NCI-H2171 treated with DMSO at 0.1 percent for 48 hours (cell line): ENCODE measurements at places on chromosomes 1 and 21.

DNA sequence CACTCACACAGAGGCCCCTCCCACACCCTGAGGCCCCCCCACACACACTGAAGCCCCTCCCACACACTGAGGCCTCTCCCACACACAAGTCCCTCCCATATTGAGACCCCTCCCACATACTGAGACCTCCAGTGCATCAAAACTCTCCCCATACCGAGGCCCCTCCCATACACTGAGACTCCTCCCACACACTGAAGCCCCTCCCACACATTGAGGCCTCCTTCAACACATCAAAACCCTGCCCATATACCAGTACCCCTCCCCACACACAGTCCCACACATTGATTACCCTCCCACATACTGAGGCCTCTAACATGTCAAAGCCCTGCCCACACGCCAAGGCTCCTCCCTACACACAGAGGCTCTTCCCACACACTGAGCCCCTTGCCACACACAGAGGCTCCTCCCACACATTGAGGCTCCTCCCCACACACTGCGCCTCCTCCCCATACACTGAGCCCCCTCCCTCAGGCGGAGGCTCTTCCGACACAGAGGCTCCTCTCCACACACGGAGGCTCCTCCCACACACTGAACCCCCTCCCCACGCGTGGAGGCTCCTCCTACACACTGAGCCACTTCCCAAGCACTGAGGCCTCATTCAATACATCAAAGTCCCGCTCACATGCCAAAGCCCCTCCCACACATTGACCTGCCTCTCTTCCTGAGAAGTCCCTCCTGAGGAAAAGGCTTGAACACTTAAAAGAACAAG lies 392.3 kb downstream of the CAMTA1 start:
- DNase-seq: no peak

DNA sequence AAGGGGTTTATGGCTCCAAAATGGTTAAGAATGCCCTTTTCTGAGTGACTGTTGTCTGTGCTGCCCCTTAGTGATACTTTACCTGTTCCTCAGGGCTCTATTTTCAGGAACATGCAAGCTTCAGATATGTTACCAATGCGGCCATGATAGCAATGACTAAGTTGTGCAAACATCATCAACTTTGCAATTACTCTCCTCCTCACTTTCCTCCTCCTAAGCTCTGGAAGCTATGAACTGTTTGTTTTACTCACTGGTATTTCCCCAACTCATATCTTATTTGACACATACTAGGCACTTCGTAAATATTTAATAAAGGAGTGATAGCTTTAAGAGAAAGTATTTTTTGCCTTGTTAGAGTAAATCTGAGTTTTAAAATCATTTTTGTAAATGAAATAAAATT lies 53.8 kb downstream of the RWDD3 start:
- DNase-seq: no peak

DNA sequence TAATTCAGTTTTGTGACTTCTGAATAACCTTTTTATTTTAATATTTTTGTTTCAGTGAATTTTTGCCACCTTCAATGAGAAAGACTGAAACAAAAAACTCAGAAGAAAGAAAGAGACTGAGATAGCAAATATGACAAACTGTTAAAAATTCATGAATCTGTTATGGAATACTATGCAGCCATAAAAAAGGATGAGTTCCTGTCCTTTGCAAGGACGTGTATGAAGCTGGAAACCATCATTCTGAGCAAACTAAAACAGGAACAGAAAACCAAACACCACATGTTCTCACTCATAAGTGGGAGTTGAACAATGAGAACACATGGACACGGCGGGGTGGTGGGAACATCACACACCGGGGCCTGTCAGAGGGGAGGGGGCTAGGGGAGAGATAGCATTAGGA lies 193.4 kb upstream of the FGGY start:
- no peak for DNase-seq

GRCh38 chr1:62912028-62912638 lies 128.2 kb downstream of the ATG4C start:
- DNase-seq: no peak

DNA sequence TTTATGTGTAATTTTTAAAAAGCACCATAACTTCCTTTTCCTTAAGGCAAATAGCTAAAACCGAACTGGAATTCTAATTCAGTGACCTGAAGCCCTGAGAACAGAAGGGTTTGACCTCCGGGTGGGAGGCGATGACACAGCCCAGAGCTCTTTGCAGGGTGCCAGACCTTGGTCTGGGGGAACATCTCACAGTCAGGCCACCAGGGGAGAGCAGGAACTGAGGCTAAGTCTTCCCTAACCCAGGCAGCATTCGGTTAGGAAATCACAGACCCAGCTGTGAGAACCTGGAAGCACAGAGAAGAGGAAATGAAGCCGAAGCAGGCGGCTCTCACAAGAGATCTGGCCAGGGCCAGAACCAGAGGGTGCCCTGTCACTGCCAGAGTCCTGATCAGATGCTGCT lies 444.8 kb downstream of the TTLL7 start:
- DNase-seq: no peak

DNA sequence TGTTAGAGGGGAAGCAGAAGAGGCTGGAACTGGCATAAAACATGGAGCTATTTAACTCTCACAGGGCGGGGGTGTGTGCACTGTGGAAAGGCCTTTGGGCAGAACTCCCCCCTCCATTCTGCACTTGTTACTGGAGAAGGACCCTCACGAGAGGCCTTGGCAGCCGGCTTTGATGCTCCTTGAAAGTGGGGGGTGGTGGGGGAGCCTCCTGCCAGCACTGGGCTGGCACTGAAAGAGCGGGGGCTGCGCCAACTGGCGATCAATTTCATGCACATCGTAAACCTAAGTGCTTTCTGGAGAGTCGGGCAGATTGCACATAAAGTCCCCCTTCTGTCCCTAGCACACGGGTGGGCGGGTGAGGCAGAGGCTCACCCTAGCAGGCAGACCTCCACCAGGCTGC lies 28.9 kb downstream of the FOXO6 start:
- peak; percentile 95 for DNase-seq

DNA sequence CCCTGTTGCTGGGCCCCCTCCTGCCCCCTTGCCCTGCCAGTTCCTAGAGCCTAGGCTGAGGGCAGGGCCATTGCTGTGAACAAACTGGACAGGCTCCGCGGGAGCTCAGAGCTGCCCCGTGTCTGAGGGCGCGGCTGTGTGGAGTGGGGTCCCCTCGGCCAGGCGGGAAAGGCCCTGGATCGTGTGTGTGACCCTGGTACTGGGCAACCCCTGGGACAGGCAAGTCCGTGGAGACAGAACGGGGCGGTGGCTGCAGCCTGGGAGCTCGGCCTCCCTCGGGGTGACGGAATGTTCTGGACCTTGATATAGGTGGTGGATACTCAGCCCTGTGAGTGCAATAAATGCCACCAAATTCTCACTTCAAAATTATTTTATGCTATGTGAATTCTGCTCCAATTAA lies 27.7 kb upstream of the C1orf159 start:
- DNase-seq: no peak

DNA sequence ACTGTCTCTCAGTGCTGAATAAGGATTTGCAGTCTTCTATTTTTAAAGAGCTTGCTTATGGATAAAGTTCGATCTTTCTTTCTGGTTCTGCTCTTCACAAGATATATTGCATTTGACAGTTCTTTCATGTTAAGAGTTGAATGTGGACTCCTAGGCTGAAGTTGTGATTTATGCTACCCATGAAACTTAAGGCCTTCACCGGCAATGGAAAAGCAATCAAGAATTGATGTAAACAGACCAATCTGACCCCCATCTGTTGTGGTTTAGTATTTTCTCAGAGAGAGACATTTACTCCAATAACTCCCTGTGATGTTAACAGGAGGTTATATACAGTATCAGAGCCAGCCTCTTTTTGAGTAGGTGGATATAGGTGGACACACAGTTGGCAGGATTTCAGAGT lies 165.8 kb downstream of the PAPPA2 start:
- DNase-seq: peak; percentile 14

- no peak for DNase-seq
Observed at GRCh38 chr1:217673387-217673786, 42.2 kb downstream of the SPATA17 start.

DNA sequence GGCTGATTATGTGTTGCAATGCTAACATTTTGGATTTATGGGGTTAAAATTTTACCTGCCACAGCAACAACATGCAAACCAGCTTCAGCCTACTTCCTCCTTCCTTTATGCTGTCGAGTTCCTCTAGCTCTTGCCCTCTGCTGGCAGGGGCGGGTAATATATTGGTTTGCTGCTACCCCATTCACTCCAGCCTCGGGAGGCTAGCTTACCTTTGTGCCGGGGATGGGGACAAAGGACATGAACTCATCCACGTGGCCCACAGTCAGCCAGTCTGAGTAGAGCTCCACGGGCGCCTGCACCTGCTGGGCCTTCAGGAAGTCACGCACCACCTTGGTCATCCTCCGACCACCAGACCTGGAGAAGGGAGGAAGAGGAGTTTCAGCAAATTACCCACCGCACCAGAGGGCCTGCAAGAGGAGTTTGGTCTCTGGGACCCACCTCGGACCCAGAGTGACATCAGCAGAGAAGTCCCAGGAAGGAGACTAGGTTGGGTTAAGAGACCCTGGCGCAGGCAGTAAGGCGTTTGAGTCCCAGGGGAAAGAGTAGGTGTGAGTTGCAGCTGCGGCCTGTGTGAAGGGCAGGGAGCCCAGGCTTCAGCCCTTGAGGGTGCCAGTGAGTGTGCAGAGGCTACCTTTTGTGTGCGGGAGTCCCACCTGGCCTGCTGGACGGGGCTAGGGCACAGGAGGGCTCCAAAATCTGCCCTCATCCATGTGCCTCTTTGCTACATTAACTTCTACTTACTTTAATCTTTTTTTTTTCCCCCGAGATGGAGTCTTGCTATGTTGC lies 21.8 kb upstream of the SDHB start:
- DNase-seq: peak; percentile 12

- no peak for DNase-seq
Observed at GRCh38 chr1:11044849-11045427, 2.1 kb downstream of the MASP2 start.

DNA sequence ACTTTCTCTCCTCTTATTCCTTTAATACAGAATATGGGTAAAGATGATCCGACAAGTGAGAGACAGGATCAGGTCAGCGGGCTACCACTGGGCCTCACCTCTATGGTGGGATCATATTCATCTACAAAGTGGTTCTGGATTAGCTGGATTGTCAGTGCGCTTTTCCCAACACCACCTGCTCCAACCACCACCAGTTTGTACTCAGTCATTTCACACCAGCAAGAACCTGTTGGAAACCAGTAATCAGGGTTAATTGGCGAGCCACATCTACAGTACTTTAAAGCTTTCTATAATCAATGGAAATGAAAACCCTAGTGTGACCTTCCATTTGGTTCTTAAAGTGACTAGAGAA lies 643 bp downstream of the NRAS start:
- no peak for DNase-seq

- DNase-seq: peak; percentile 14
Observed at GRCh38 chr1:184035719-184036516, 1.6 kb downstream of the COLGALT2 start.

DNA sequence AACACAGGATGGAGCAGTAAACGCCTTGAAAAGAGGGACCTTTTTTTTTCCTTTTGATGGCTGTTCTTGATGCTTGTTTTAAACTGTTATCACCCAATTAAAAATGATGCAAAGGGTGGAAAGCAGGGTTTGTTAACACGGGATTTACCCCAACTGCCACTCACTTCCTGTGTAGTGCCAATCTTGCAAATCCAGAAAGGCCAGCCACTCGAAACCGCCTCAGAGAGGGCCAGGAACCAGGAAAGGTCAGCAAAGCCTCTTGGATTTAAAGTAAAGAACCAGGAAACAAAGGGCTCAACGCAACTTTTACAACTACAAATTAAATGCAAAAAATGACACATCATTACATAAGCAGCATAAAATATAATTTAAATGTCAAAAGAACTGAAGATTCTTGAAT lies 347.4 kb downstream of the PDE4B start:
- no peak for DNase-seq

GRCh38 chr1:115507901-115508300 lies 133.9 kb upstream of the VANGL1 start:
- no peak for DNase-seq

- no peak for DNase-seq
Observed at GRCh38 chr1:219507437-219507836, 105.5 kb downstream of the ZC3H11B start.

- DNase-seq: no peak
Observed at GRCh38 chr1:160795951-160796383, at the start of gene LY9. TSS of gene LY9 (plus strand) at chr1:160796174. CDS start at chr1:160796188, 14 bp downstream.

DNA sequence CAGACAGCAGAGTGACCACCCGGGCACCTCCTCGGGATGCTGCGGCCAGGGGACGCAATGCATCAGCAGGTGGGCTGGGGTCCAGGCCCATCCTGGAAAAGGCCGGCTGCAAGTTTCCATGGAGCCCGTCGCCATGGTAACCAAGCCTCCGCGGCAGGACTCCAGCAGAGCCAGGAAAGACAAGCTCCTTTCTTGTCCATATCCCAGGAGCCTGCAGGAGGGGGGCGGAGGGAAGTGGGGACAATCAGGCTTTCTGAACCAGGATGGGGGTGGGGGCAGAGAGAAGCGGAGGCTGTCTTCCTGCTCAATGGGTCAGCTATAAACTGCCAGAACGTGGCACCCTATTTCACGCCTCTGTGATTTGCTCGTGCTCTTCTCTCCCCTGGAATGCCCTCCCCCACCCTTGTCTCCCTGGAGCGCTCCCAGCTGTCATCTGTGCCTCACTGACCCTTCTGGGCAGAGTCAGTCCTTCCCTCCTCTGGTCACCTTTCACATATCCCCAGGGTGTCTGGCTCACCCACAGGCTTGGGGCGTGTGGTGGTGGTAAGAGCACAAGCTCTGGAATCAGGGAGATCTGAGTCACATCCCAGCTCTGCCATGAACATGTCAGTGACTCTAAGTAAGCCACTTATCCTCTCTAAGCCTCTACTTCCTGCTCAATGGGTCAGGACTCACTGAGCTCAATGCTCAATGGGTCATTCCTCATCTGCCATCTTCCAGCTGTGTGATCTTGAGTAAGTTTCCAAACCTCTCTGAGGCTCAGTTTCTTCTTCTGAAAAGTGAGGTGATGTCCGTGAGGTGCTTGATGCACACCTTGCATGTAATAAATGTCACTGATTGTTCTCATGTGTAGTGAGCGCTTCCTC lies 58.9 kb upstream of the LAPTM5 start:
- no peak for DNase-seq

DNA sequence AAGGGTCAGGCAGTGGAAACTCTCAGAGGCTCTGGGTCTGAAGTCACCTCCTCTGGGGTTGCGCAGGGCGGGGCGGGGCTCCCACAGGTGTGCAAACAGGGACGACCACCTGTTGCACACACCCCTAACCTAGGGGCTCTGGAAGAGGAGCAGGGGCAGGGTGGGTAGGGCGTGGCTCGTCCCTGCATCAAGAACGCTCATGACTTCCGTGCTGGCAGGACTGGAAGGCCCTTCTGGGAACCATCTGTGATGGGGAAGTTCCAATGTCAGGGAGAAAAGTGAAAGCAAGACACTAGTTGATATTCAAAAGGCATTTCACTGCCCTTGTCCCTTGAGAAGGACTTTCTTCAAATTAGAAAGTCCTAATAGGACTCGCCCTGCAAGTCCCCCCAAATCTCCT lies 22.1 kb upstream of the CLSTN1 start:
- no peak for DNase-seq

GRCh38 chr1:119946724-119947123 lies 50.4 kb upstream of the ADAM30 start:
- DNase-seq: no peak
